ENCODE measurements at places on chromosomes 16 and 17.

DNA sequence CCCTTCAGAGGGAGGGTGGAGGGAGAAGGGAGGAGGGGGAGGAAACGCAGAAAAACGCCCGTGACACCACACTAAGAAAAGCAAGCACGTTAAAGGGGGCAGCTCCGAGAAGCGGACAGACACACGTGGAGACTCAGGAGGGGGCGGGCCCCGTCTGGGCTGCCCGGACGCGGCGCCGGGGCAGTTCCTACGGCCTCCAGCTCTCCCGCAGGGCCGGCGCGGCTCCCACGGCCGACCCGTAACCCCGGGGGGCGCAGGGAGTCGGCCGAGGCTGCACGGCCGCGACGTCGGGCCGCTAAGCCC is 362 bp downstream of the KLHDC4 start:
- DNase-seq = no peak

- DNase-seq = peak; percentile 74
Measured at GRCh38 chr17:68435876-68436842, 21.1 kb downstream of the WIPI1 start.

- DNase-seq = no peak
Measured at GRCh38 chr16:19294156-19294649, 8.7 kb downstream of the CLEC19A start.

GRCh38 chr17:59327981-59328290 is 3.5 kb upstream of the YPEL2 start:
- DNase-seq = no peak

DNA sequence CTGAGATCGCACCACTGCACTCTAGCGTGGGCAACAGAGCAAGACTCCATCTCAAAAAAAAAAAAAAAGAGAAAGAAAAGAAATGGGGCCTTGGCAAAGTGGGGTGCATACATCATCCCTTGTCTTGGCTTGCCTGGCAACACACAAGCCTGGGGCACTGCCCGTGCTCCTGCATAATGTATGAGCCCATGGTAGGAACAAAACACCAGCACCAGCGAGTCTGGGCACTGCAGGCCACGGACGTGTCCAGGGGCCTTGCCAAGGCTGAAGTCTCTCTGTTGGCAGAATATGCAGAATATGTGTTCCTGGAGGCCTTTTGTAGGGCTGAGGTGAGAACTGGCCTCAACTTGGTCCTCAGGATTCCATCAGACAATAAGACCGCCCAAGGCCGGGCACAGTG is 15.7 kb upstream of the ALDOA start:
- DNase-seq = no peak

GRCh38 chr16:615122-615521 is 15.7 kb upstream of the WFIKKN1 start:
- DNase-seq = no peak

- DNase-seq = no peak
Measured at GRCh38 chr16:4913130-4913773, 23.7 kb downstream of the PPL start.

DNA sequence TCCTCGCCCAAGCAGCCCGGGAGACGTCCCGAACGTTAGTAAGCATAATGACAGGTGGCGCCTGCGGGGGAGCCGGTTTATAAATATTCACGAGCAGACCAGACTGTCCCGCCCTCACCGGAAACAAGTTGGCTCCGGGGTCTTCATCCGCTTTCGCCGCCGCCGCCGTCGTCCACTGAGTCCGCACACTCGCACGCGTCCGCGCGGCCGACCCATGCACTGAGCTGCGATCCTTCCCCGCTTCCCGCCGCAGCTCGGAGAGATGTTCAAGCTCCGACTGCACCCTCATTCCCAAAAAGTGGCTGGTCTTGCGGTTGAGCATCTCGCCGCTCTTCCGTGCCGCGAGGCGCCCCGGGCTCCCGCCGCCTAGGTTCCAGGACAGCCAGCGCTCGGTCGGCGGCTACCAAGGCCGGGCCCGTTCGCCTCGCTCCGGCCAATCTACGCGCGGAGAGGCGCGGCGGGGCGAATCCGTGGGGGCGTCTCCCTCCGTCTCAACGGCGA is 385 bp downstream of the CFAP119 start:
- no peak for DNase-seq

- DNase-seq = no peak
Measured at GRCh38 chr17:42795061-42795460, 3.4 kb downstream of the COA3 start.

DNA sequence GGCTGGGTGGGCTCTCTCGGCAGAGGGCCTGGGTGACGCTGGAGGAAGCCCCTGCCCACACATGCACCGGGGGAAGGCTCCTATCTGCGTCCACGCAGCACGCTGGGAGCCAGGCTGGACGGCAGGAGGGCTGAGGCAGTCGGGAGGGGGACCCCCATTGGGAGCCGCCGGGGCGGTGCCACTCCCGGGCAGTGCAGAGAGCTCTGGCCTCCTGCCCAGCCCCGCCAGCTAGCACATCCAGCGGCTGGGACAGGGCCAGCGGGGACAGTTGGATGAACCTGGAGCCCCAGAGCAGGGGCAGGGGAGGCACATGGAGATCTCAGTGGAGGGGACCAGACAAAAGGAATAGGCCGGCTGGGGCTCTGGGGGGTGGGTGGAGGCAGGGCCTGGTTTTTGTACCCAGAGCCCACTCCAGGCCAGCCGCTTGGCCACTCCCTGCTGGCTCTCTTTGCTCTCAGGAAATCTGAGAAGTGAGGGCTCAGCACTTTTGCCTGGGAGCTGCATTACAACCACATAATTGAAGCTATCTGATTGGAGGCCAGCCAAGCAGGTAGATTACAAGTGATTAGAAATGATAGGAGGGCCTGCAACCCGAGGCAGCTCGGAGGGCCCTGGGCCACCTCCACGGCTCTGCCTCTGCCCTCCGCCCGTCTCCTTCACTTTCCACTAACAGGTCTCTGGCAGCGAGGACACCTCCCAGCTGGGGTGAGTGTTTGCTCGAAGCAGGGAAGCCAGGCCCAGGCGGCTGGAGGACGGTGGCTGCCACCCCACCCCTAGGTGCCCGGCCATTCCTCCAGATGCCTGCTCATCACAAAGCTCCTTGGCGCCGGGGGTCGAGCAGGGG is 40.1 kb downstream of the ENGASE start:
- DNase-seq = no peak

GRCh38 chr17:65029605-65030336 is 26.8 kb downstream of the GNA13 start:
- no peak for DNase-seq

GRCh38 chr17:32746698-32747097 is 130.2 kb downstream of the MYO1D start:
- no peak for DNase-seq

GRCh38 chr17:38825762-38826247 is 684 bp upstream of the CWC25 start:
- no peak for DNase-seq
